ENCODE measurements at places on chromosomes 2 and 18.

DNA sequence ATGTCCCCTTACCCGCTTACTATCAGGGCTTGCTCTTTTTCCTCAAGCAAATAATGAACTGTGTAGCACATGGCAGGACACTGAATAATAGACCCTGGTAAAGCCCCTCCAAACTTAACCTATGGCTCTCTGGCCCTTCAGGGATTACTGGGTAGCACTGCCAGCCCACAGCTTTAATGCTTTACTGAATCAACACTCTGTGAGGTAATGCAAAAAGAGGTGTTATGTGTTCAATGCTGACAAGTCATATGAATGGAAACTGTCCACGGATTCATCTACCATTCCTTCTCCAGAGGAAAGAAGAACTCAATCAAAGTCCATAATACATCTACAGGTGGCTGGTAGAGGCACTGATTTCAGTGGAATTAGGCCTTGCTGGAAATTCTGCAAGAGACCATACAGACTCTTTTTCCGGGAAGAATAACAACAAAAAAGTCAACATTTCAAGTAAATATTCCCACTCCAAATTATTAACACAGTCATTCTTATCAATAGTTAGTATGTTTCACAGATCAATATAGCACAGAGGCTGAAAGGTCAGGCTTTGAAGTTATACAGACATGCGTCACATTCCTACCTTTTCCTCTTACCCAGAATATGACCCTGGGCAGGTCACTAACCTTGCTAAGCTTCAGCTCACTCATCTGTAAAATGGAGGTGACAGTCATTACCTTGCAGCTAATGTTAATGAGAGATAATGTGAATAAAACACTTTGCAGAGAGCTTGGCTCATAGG is 13.8 kb upstream of the MYOM1 start:
- DNase-seq, result no peak

DNA sequence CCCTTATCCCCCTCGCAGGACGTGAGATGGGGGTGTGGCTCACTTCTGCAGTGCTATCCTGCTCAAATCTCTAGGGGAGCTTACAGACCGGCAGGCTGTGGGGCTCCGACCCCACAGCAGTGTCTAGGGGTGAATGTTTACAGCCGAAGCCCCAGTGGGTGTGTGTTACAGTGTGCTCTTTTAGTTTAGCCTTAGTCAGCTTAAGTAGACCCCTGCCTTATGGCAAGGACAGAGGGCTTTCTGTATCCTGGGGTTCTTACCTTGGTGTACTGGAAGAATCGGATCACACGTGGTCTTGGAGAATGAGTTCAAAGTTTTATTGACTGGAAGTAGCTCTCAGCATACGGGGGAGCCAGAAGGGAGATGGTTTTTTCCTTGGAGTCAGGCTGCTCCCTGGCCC is 348.2 kb upstream of the GYPC start:
- DNase-seq, result no peak

DNA sequence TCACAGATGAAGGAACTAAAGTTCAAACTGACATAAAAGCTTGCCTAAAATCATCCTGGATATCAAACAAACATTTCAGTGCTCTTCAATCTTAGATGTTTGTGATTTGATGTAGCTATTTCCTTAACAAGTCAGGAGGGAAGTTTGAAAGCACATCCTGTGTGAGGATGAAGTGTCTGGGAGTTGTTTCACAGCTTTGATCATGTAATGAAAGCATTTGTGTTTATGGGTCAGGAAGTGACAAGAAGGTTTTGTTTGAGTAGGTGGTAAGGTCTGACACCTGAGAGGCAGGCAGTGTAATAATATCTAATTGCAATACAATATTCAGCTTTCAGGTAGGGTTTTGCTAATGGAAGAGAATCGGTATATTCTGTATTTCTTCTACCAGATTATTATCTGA is 26.0 kb upstream of the CSRNP3 start:
- no peak for DNase-seq

DNA sequence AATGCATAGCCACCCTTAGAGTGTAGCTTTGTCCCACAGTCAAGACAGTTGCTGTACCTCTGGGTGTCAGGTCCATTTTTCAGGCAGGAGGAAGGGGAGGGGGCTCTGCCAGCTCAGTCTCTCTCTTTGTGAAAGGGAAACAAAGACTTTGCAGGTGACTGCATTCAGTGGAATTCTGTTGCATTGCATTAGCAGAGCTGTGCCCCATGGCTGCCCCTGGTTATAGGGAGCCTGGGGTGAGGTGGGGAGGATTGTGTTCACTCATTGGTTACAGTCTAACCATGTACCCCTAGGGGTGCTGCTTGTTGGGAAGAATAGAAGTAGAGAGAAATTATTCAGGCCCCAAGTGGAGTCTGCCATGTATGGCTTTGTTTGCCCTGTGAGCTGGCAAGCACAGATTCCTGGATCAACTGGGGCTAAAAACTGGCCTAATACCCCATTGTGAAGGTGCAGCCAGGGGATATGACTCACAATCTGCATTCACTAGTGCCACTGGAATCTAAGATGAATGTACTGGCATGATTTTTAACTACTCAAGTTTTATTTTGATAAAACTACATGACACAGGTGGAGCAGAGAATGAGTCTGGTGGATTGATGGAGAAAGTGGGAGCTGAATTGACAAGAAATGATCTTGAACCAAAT is 118.4 kb downstream of the SH3BP4 start:
- no peak for DNase-seq

DNA sequence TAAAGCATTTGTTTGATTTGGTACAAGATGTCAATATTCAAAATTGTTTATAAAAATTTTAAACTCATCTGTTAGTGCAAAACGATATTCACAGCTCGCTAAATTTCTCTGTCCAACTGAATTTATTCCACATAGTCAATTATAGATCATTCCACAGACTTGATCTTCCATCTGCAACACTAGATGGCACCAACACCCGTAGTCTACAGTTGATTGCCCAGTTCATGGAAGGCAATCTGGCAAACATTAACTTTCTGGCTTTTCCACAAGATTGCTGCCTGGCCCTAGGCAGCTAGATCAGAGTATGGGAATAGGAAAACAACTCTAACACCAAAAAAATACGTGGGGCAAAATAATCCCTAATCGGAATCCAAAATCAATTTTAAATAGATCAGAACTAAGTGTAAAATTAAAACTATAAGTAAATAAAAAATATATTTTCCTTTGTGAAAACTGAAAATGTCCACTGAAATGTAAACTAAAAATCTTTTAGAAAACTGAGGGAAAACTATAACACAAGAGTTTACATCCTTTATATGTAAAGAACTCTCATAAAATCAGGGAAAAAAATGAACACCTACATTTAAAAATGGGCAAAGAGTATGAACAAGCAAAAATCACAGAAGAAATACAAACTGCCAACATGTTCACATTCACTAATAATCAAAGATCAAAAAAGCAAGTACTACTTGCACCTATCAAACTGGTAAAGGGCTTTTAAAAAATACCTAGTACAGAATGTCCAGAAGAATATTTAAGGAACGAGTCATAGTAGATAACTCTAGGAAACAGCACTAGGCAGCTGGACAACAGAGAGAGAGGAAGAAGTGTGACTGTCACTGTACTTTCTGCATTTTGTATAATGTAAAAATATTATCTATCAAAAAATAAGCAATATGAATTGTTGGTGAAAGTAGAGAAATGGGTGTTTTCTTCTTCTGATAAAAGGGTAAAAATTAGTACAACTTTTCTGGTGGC is 35.0 kb downstream of the RTN4 start:
- no peak for DNase-seq

DNA sequence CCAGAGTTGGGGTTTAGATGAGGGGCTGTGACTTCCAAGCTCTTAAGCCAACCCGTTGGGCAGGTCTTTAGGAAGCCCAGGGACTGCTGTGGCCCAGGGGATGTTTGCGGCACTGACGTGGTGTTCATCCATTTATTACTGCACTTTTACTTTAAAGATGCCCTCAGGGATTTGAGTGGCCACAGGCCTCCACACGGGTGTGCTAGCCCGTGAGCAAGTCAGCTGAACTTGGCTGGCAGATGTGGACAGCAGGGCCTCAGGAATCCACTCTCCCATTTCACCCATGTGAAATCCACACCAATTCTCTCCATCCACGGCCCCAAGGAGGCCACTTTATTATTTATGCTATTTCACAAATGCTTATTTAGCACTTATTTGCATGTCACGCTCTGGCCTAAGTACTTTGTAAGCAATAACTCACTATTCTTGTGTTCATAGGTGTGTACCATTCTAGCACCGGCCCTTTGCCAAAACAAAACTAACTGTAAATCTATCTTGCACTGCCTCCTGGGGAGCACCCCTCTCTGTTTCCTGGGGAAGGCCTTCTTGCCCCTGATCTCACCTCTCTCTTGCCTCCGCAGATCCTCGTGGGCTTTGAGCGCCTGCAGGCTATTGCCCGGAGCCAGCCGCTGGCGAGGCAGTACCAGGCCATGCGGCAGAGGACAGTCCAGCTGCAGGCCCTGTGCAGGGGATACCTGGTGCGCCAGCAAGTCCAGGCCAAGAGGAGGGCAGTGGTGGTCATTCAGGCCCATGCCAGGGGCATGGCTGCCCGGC is 39.1 kb upstream of the GPR17 start:
- no peak for DNase-seq

GRCh38 chr2:132816234-132816633 is 146.2 kb upstream of the LYPD1 start:
- DNase-seq, result no peak

- no peak for DNase-seq
Measured at GRCh38 chr2:236092714-236093113, 75.5 kb downstream of the GBX2 start.
